ENCODE measurements at places on chromosomes 4 and X. TPM values are rescaled to one million over a fixed set of nuclear protein-coding genes. Genes with fewer than 3 reads are reported as not detected.

The NXF2 gene
- not detected for total RNA-seq

GRCh38 chr4:128440923-128441322 is 153.3 kb upstream of the PGRMC2 start:
- DNase-seq, result no peak

DNA sequence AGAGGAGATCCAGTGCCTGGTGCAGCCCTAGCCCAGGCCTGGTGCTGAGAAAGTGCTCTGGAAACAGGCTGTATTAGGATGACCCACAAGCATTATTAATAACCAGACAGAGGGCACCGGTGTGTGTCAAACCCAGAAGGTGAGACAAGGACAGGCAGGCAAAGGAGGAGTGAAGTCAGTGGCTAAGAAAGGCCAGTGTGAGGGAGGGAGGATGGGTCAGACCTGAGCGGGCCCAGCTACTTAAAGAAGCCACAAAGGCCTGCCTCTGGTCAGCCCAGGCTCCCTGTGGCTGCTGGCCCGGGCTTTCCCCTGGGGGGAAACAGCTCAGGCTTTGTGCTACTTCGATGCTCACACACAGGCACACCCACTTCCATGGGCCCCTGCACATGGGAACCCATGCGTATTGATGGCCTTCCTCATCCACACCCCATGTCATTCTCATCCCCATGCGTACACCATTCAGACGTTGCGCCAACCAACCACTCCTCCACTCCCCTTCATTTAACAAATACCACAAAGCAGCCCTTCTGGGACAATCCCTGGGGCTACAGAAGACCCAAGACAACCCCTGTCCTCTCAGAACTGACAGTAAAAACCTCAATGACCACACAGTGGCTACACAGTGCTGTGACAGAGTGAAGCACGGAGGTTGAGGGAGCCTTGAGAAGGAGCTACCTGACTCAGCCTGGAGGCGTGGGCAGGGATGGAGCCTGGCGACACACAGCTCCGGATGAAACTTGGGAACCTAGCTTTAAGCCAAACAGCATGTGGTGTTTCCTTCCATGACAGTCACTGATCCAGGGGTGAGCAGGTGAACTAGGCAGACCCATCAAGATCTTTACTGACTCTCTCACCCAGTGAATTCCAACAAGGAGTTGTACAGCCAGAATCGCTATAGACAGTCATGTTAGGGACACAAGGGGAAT is 24.9 kb upstream of the MTM1 start:
- no peak for DNase-seq

DNA sequence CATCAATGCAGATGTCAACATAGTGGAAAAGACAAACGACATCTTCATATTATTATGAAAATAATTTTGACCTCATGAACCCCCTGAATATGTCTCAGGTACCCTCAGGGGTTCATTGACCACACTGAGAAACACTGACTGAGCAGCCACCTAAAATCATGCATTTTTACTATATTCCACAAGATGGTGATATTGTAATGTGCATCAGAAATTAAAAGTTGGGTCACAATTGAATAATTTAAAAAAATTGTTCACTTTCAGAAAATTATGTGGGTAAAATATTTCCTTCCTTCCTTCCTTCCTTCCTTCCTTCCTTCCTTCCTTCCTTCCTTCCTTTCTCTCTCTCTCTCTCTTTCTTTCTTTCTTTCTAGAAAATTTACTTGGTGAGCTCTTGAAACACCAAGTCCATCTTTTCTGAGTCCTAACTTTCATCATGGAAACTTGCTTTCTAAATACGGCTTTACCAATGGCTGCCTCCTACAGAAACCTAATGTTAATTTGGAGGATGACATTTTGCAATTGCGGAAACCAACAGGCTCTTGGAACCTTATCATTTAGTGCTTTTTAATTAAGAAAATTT is 103.6 kb downstream of the RTL3 start:
- DNase-seq, result no peak

The ABLIM2 gene
- under 0.01 TPM for total RNA-seq

- peak; percentile 75 for DNase-seq
These were observed 745 bp downstream of the SLC39A8 start for GRCh38 chr4:102344520-102344953.

- DNase-seq, result no peak
These were observed 1372.3 kb downstream of the STIM2 start for GRCh38 chr4:28232951-28233350.
